ENCODE measurements at places on chromosomes 1 and 21.

GRCh38 chr1:101484689-101485338 is 248.0 kb downstream of the S1PR1 start:
- DNase-seq: no peak

GRCh38 chr1:200310824-200311223 is 99.0 kb downstream of the ZNF281 start:
- no peak for DNase-seq

DNA sequence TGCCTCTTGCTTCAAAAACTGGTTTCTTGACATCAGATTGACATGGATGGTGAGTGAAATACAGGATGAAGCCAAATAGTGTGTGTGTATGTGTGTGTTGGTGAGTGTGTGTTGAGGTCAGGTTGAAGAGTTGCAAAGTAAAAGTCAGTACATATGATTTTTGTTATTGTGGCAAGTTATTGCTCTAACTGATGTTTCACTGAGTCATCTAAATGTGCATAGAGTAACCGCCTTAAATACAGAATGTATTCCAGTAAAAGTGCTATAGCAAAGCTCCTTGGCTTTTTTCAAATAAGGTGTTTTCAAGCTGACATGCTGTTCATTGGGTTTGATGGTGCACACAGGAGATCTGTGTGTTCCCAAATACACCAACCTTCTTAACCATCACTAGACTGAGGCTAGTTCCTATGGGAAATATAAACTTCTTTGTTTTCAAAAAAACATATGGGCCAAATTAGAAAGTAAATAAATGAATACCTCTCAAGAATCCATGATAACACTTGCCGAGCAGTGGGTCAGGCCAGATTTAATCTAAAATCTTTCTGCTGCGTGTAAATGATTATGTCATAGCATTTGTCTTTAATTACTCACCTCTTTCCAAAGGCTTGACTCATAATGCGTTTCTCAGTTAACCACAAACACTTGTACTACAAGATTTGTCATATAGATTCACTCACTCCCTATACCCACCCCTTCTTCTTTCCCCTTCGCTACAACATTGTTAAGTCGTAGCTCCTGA is 151.1 kb downstream of the LYPLAL1 start:
- peak; percentile 100 for DNase-seq

DNA sequence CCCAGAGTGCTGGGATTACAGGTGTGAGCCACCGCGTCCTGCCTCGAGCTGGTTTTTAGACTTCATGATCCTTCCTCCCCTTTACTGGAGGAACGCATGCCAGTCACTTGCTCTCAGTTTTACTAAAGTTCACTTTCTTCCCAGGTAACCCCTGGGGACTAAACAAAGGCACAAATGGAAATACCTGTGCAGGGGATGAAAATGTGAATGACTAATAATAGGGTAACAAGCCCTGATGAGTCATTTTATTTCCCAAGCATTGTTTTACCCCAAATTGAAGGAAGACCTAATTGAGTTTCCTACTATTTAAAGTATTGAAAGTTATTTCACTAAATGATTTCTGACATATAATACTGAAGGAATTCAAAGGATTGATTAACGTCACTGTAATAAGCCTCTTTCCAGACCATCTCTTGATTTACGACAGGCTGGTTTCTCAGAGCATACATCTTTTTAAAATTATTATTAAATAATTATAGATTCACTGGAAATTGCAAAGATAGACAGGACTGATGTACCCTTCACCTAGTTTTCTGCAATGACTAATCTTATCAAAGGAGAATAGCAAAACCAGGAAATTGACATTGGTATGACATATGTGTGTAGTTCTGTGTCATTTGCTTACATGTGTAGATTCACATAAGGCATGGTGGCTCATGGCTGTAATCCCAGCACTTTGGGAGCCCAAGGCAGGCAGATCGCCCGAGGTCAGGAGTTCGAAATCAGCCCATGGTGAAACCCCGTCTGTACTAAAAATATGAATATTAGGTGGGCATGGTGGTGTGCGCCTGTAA is 53.2 kb upstream of the SOD1 start:
- DNase-seq: peak; percentile 67

GRCh38 chr1:53982763-53983104 is 35.3 kb downstream of the LDLRAD1 start:
- no peak for DNase-seq

- DNase-seq: no peak
Measured at GRCh38 chr1:119397986-119398385, 17.0 kb upstream of the HSD3B2 start.

DNA sequence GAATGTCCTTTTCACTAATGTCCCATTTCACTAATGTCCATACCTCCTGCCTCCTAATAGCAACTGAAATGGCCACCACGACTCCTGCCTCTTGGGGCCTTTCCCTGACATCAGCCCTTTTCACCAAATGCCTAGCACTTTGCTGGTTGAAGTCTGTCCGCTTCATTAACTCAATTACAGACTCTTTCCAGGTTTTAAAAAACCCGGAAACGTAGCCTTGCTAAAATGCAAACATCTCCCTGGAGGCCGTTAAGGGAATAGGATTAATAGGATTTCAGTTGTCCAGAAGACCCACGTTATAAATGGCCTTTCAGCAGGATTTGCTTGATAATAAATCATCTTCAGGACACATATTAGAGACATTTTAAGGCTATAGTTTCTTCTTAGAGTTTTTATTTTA is 25.7 kb upstream of the ERO1B start:
- DNase-seq: no peak

- DNase-seq: no peak
Measured at GRCh38 chr21:45607909-45608295, 35.6 kb upstream of the PCBP3 start.

DNA sequence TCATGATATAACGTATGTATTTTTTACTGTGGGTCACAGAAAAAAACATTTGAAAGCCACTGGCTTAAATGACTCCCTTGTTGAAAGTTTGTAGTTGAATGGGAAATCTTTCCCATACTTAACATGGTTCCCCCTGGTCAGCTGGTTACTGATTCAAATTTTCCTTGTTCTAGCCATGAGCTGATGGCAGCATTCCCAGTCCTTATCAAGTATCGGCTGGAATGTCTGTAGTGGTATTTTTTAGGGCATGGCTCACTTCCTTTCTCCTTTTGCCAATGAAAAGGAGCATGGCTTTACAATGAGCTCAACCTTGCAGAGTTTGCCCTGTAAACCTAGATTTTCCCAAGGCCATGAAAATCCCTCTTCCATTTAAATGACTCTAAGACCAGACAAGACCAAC is 55.7 kb downstream of the GIPC2 start:
- DNase-seq: peak; percentile 93

DNA sequence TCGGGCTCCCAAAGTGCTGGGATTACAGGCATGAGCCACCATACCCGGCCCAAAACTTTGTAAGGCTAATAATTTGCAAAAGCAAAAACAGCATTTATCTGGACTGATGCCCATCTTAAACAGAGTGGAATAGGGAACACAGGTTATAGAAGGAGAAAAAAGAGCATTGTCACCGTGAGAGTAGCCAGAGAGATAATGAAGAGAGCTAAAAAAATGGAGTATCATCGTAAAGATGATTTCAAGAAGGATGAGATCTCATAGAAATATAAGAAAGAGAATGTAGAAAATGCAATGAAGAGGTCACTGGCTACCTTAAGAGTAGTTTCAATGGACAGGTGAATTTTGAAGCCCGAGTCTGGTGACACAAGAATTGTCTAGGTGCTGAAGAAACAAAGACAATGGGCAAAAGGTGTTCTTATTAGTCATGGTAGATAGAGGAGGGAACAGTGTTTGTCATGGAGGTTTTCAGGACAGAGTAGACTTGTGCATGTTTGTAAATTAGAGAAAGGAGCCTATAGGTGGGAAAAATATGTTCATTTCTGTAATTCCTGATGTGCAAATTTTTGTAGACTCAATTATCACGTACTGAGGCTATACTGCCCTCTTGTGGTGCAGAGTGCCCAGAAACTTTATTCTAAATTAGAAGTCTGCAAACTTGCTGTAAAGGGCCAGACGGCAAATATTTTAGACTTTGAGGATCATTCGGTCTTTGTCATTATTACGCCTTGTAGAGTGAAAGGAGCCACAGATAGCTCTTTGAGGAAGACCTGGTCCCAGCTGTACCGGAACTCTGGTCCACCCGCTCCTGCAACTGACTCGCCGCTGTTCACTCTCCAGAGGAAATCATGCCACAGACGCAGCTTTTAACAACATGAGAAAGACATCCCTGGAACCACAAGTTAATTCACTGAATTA is 8.1 kb upstream of the TMEM183A start:
- peak; percentile 88 for DNase-seq

DNA sequence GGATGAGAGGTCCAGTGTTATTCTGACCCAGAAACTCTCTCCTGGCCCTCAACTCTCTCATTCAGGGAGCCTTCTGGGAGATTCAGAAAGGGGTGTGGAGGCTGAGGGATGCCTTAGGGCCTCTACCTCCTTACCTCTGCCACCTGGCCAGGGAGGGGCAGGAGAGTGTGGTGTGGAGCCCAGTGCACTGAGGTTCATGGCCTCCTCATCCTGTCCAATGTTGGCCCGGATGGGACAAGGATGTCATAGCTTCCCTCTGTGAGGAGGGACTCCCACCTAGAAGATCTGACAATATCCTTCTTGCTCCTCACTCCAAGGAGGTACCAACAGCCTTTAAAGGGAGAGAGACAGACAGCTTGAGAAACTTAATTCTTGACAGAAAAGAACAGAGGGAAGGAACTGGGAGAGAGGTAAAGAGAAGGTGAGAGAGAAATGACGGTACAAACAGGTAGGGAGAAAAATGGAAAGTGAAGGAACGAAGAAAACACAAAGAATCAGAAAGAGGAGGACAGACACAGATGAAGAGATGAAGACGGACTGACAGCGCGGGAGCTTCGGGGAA is 779 bp downstream of the BEND5 start:
- no peak for DNase-seq

DNA sequence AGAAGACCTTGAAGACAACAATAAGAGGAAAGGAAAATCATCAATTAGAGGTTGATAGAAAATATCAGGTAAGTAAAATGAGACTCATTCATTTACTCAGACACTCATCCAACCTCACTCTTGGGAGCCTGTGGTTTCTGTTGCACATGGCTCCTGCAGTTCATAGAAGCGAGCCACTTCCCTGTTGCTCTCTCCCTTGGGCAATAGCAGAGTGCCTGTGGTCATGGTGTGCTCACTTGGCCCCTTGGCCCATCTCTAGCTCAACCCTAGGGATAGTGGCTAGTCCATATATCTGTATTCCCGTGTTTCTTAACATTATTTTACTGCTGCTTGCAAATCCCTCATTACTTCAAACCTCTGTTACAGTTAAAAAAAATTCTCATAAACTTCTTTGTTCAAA is 368.6 kb downstream of the PTPRC start:
- DNase-seq: no peak

DNA sequence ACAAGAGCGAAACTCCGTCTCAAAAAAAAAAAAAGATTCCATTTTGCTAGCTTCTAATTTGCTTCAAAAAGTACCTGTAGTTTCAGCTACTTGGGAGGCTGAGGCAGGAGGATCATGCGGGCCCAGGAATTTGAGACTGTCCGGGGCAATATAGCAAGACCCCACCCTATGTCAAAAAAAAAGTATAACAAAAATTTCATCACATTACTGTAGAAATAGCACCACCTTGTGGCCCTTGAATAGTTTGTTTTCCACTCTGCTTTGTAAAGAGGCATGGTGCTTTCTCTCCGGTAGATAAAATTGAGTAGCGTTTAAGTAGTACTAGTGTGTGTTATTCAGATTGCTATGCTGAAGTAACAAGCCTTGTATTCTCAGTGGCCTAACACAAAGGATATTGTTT is 18.2 kb upstream of the MSTO1 start:
- peak; percentile 82 for DNase-seq

DNA sequence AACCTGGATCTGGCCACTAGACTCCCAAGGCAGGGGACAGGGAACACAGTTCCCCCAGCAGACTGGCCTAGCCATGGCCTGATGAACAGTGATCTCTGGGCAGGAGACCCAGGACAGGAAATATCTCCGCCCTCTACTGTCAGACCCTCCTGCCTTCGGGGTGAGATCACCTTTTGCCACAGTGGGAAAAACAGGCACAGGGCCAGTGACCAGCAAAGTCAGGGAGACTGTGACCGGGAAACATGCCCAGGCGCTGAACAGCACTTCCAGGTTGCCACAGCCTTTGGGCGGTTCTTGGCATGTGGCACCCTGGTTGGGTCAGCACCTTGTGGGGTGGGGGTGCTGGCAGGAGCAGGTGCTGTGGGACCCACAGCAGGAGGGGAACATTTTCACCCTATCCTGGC is 8.9 kb upstream of the ZNF669 start:
- DNase-seq: peak; percentile 56

DNA sequence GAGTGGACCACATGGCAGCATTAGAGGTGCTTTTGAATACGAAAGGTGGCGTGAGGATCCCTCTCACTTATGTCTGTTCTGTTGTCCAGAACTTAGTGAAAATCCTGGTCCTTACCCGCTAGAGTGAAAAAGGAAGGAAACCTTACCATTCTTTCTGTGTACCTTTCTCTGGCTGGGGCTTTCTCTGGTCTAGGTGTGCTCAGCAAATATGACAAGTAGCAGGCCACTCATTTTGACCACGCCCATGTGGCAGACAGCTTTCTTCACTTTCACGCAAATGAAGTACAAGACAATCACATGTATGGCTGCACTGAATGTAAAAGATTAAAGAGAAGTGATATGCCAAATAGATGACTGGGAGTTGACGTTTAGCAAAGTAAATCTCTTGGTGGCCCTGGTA is 131.9 kb downstream of the FGGY start:
- no peak for DNase-seq

DNA sequence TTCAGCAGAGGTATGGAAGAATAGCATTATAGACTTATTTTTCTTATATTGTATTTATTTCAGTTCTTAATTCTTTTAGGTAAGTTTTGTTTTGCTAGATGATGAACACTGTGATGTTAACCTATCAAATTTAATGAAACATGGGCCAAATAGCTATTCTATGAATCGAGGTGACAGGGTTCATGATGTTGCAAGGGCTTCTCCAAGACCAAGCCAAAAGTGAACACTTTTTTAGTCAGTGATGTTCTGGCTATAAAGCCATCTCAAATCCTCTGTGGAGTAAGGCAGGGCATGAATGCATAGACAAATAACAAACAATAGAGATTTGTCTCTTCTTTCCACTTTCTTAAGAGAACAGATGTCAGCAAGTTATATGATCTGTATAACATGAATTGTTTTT is 26.7 kb downstream of the C1orf146 start:
- no peak for DNase-seq

DNA sequence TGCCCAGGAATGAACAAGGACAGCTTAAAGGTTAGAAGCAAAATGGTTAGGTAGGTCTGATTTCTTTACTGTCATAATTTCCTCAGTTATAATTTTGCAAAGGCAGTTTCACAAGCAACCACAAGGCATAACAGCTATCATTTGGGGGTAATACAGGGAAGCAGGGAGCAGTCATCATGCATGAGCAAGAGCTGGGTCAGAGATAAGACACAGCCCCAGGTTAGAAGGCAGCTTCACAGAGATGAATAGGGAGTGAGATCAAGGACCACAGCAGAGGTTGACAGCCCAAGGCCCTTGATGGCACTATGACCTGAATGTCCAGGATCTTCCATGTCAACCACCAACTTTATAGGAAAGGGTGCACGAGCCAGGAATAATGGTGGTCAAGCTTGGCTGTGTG is 9.0 kb upstream of the CSRP1 start:
- no peak for DNase-seq

GRCh38 chr1:20079661-20080305 is 9.8 kb downstream of the PLA2G5 start:
- no peak for DNase-seq

GRCh38 chr1:173856903-173857302 is 10.9 kb downstream of the GAS5 start:
- DNase-seq: no peak

GRCh38 chr1:168553680-168554553 is 10.1 kb upstream of the XCL2 start:
- DNase-seq: no peak

GRCh38 chr1:20726932-20727745 is 5.4 kb downstream of the SH2D5 start:
- DNase-seq: no peak

Data from PC-3 (cell line).